Stimulated activated CD4-positive, alpha-beta T cell treated with anti-CD3 and anti-CD28 coated beads, Interleukin-2, amount 100 ng/mL, for 24 hours (primary cell): ENCODE measurements at places on chromosomes 2 and 18.

DNA sequence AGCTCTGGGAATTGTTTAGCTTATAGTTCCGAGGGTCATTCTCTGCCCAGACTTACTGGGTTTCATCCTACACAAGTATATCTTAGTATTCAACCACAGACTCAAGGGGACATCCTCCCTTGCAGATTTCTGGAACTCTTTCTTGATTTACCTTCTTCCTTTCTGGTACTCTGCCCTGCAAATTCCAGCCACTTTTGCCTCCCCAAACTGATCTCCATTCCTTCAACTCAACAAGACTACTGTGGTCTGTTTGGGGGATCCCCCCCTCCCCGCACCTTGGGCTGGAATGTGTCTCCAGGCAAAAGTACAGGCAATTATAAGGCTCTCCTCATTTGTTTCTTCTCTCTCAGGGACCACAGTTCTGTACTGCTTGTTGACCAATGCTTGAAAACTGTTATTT is 13.4 kb downstream of the PHOSPHO2 start:
- no peak for DNase-seq

- no peak for DNase-seq
Measured at GRCh38 chr2:238739668-238740067, 108.2 kb upstream of the TWIST2 start.

- no peak for DNase-seq
Measured at GRCh38 chr2:2843969-2844548, 513.0 kb upstream of the MYT1L start.

DNA sequence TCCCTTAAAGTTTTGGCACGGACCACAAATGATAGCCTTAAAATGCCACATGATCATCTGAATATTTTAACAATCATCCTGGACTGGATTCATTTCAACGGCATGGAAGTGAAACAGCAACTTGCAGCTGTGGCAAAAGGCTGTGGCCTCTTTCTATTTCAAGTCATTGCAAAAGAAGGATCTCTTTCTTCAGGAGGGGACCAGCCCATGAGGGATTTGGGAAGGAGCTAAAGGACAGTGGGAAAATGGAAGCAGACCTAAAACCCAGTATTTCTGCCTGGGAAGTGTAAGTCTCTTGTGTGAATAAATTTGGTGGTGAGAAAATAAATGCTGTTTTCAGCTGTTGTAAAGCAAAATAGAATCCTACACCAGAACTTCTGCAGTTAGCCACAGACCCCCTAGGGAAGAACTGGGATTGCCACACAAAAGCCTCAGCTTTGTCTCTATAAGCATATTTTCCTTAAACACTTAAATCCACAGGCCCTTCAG is 107.3 kb upstream of the ZFP36L2 start:
- no peak for DNase-seq

- no peak for DNase-seq
Measured at GRCh38 chr2:207660994-207661393, 35.8 kb upstream of the METTL21A start.

GRCh38 chr2:88735853-88736252 is 44.4 kb downstream of the RPIA start:
- DNase-seq, result peak; percentile 33

- DNase-seq, result no peak
Measured at GRCh38 chr2:233713262-233713615, 532 bp downstream of the UGT1A5 start.

- no peak for DNase-seq
Measured at GRCh38 chr2:55163941-55164390, 68.1 kb downstream of the CLHC1 start.

GRCh38 chr18:78527984-78528383 is 451.6 kb upstream of the SALL3 start:
- DNase-seq, result no peak
